ENCODE measurements at places on chromosomes 3 and 15. TPM values are rescaled to one million over a fixed set of nuclear protein-coding genes. Genes with fewer than 3 reads are reported as not detected.

CHST2 gene
- total RNA-seq, result 11.9 TPM

NCKIPSD gene
- 16.5 TPM for total RNA-seq

NMB gene
- total RNA-seq, result 2.1 TPM

PLA2G4E gene
- not detected for total RNA-seq

CKMT1B gene
- total RNA-seq, result not detected

GOLGA8J gene
- not detected for total RNA-seq

CPLX3 gene
- total RNA-seq, result not detected

ROPN1 gene
- total RNA-seq, result not detected

WDR72 gene
- total RNA-seq, result not detected

CKMT1A gene
- not detected for total RNA-seq

ARHGAP11A gene
- total RNA-seq, result 3.9 TPM

KCNMB3 gene
- 1.5 TPM for total RNA-seq

RHOV gene
- total RNA-seq, result under 0.01 TPM

PDIA3 gene
- 690 TPM for total RNA-seq

PARL gene
- 30.9 TPM for total RNA-seq

COL6A6 gene
- 0.30 TPM for total RNA-seq

FILIP1L gene
- 20.7 TPM for total RNA-seq

STAB1 gene
- 1.1 TPM for total RNA-seq

RASGRP1 gene
- total RNA-seq, result 0.88 TPM

LMAN1L gene
- not detected for total RNA-seq

GHSR gene
- not detected for total RNA-seq

GALNT15 gene
- 9.5 TPM for total RNA-seq

SETD5 gene
- total RNA-seq, result 82.2 TPM

VILL gene
- 8.9 TPM for total RNA-seq

SH3GL3 gene
- total RNA-seq, result 2.1 TPM

CLCN2 gene
- total RNA-seq, result 2.4 TPM

GXYLT2 gene
- total RNA-seq, result 74.2 TPM

FRMD5 gene
- total RNA-seq, result 16.5 TPM

PLAAT1 gene
- total RNA-seq, result 0.23 TPM

CD200 gene
- 66.5 TPM for total RNA-seq

GABRR3 gene
- not detected for total RNA-seq

TTLL13 gene
- not detected for total RNA-seq

CD200R1 gene
- not detected for total RNA-seq

CYP19A1 gene
- not detected for total RNA-seq

CHDH gene
- total RNA-seq, result not detected

SMCO1 gene
- total RNA-seq, result not detected

MYL3 gene
- total RNA-seq, result not detected

PGBD4 gene
- total RNA-seq, result 3.3 TPM

FGF12 gene
- not detected for total RNA-seq

HES1 gene
- total RNA-seq, result 3.7 TPM

BUB1B gene
- total RNA-seq, result 3.6 TPM

CGNL1 gene
- 1.2 TPM for total RNA-seq
